ENCODE measurements at places on chromosomes 4 and X.

GRCh38 chr4:90824266-90825150 is 697.3 kb downstream of the CCSER1 start:
- no peak for DNase-seq

DNA sequence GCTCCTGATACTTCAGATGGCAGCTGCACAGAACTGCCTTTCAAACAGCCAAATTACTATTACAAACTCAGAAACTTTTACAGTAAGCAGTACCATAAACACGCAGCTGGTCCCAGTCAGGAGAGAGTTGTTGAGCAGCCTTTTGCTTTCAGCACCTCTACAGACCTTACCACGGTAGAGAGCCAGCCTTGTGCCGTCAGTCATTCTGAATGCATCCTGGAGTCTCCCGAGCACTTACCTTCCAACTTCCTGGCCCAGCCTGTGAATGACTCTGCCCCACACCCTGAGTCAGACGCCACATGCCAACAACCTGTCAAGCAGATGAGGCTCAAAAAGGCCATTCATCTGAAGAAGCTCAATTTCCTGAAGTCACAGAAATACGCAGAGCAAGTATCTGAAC is 12.4 kb downstream of the ZBTB49 start:
- no peak for DNase-seq

GRCh38 chr4:184331268-184331995 is 113.8 kb upstream of the ENPP6 start:
- no peak for DNase-seq

DNA sequence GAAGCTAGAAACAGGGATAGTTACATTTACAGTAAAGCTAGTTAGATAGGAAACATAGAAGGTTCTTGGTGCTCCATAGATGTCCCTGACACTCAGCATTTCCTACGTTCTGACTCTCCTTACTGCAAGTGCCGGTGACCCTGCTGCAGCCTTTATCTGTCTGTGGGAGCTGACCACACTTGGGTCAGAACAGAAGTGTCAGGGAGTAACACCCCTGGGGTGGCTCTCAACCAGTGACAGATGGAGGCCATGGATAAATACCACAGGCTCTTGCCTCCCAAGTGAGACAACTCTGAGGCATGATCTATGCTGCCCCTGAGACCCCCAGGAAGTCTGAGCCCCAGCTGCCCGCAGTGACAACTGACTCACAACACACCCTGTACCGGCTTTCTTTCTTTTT is 69.8 kb downstream of the ANXA3 start:
- DNase-seq: no peak

- peak; percentile 76 for DNase-seq
Measured at GRCh38 chr4:88378691-88379559, at the start of gene HERC6. HERC6 (plus strand) TSS chr4:88378852; CDS start chr4:88378922, 70 bp downstream.

- peak; percentile 37 for DNase-seq
Measured at GRCh38 chr4:176277162-176277904, 8.3 kb upstream of the ASB5 start.

DNA sequence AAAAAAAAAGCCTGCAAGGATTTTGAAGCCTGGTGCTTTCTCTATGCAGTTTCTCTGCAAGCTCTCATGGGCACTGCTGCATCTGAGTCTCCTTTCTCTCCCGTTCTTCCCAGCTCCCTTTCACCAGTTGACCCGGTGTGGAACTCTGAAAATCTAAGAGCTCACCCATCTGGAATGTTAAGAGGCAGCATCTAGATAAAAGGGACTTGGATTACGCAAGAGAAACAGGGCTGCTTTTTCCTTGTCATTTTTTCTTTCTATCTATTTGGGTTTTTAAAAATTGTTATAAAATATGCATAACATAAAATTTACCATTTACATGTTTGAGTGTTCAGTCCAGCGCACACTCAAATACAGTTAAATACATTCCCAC is 95.2 kb upstream of the RPS6KA3 start:
- peak; percentile 35 for DNase-seq

DNA sequence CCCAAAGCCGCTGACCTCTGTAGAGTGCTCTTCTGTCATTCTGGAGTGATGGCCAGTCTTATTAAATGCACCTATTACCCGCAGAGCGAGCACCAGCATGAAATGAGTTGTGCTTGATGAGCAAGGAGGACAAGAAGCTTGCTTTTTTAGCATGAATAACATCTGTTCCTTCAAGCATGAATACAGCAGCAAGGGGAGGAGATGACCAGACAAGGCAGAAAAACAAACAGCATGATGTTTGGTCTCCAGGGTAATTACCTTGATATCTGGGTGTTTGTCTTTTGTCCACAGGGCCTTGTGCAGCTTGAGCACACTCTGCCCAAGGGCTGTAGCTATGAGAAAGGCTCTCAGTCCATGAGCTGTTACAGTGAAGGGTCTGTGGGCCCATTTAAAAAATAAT is 324.8 kb upstream of the DDX53 start:
- DNase-seq: no peak

GRCh38 chrX:13177921-13178566 is 133.6 kb upstream of the FAM9C start:
- DNase-seq: no peak

DNA sequence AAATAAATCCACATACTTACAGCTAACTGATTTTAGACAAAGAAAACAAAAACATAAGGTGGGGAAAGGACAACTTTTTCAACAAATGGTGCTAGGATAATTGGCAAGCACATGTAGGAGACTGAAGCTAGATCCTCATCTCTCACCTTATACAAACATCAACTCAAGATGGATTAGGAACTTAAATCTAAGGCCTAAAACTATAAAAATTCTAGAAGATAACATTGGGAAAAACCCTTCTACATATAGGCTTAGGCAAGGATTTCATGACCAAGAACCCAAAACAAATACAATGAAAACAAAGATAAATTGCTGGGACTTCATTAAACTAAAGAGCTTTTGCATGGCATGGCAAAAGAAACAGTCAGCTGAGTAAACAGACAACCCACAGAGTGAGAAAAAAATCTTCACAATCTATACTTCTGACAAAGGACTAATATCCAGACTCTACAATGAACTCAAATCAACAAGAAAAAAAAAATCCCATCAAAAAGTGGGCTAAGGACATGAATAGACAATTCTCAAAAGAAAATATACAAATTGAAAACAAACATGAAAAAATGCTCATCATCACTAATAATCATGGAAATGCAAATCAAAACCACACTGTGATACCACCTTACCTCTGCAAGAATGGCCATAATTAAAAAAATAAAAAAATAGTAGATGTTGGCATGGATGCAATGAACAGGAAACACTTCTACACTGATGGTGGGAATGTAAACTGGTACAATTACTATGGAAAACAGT is 14.1 kb upstream of the AFP start:
- DNase-seq: no peak

DNA sequence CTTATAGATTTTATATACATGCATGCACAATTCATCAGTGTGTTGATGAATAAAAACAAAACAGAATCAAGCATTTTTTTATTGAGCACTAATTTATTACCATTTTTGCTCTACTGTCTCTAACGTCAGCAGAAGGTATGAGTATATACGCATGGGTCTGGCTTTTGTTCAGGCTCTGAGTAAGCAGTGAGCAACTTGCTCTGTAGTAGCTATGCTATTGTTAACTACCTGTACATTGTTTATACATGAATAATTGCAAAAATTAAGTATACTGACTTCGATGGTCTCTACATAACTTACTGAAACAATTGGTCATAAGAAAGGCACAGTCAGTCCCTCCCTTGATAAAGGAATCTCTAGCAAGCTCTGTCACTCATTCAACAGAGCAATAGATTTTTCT is 122.9 kb downstream of the RS1 start:
- no peak for DNase-seq

DNA sequence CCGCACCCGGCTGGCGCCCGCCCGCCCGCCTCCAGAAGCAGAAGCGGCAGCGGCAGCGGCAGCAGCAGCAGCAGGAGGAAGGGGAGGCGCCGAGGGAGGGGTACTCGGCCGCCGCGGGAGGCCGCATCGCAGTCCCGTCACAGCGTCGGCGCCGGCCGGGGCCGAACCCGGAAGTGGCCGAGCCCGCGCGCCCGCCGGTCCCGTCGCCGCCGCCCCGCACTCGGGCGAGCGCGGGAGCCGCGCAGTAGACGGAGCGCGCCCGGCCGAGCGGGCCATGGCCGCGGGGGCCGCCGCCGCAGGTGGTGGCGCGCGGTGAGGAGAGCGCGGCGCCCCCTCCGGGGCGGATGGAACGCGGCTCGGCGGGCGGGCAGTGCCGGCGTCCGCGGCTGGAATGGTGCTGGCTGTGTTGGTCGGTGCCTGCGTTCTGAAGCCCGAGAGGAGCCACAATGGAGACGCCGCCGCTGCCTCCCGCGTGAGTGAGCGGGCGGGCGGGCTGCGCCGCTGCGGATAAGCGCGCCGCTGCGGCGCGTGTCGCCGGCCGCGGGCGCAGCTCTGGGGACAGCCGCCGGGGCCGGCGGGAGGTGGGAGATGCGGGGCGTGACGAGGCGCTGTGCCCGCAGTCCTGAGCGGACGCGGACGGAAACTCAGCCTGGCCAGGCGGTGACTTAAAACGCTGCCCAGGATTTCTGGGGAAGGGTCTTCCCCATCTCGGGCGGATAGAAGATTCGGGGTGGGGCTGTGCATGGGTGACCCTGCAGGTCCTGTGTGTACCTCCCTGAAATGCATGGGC is at the start of gene KLHL2:
Gene KLHL2 (plus strand): TSS at position 131 of the 790 bp plus-strand sequence. CDS start 316 bp downstream, at position 447.
- peak; percentile 75 for DNase-seq

- no peak for DNase-seq
Measured at GRCh38 chr4:35464964-35465528, 779.3 kb downstream of the ARAP2 start.

DNA sequence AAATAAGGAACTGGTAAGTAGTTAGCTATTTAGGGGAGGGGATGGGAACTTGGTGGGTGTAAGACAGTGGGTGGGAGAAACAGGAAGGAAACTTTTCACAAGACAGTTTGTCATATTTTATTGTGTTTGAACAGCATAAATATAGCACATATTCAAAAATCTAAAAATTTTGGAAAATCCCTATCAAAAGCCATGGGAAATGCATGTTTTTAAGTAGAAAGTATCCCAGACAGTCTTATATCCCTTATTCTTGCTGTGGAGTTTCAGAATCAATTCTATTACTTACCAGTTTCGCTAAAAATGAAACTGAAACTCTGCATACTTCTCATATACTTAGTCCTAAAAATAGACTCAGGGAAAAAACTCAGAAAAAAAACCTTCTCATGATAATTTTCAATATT is 22.3 kb upstream of the RASGEF1B start:
- DNase-seq: no peak

DNA sequence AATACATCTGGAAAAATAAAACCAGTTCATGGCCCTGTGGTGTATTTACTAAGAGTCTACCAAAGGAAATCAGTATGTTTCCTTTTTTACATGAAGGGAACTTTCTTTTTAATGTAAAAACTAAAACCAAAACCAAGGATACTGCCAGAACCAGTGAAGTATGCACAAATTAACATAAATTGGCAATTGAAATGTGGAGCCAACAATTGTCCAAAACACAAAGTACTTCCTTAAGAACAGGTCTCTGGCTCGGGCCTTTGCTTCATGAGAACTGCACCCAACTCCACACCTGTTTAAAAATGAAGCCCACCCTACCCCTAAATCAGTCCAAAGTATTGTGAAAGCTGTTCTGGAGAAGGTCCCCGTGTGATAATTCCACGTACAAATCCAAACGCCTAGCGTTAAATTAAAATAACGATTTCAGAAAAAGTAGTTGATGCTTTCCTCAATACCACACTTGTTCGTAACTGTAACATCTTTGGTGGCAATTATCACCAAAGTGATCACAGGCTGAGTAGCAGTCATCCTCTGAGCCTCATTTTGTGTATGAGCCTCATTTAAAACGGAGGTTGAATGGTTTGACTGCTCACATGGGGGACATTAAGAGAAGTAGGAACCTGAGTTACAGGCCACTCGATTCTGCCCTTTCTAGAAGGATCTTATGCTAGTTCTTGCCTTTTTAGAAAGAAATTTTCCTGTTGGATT is 93.0 kb downstream of the GEMIN8 start:
- DNase-seq: no peak

GRCh38 chr4:1218634-1219565 is 30.0 kb downstream of the CTBP1 start:
- no peak for DNase-seq

GRCh38 chrX:48971249-48972219 is at the start of gene KCND1:
KCND1 (minus strand) TSS chrX:48971844; CDS start chrX:48970271, 1,573 bp downstream.
- peak; percentile 25 for DNase-seq

DNA sequence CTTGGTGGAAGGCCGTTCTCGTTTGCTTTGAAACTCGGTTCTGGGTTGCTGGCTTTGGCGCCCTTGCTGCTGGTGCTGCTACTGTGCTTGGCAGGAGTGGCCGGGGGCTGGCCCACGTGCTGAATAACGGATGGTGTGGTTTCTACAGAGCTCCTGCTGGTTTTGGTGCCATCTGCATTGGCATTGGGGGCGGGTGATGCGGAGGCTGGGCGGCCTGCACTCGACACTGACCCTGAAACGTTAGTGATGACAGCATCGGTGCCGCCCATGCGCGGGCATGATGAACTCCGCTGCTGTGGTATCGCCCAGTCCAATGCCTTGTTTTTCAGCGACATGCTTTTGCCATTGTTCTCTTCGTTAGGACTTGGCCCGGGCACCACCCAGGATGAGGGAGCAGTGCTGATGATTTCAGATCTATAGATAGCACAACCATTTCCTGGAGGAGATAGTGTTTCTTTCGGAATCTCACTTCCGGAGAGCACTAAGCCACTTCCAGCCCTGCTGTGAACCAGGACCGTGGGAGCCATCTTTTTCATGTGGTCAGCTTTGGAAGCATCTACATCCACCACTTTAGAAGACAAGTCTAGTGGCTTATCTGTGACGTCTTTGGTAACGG is 24.2 kb downstream of the BCOR start:
- DNase-seq: no peak

- DNase-seq: no peak
Measured at GRCh38 chr4:88115587-88115986, 42.9 kb downstream of the ABCG2 start.

DNA sequence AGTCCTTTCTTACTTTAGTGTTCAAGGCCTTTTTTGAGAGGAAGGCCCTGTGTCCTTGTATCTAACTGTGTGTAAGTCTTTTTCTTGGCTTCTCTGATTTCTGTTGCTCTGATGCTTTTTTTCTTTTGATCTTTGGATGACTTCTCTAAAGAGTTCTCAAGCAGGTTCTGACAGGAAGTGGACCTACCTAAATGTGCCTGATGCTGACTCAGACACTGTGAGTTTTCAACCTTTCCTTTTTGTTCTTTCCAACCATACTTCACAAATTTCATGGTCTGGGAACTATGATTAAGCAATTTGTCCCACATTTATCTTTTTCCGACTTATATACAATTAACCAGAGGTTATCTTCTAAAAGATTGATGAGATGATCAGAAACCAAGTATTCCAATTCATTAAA is 96.5 kb downstream of the SYTL5 start:
- no peak for DNase-seq

- DNase-seq: peak; percentile 40
Measured at GRCh38 chr4:76614589-76614988, 179.6 kb downstream of the SHROOM3 start.

- peak; percentile 35 for DNase-seq
Measured at GRCh38 chrX:413322-414201, 26.9 kb upstream of the PPP2R3B start.

GRCh38 chr4:26351685-26352084 is 30.9 kb downstream of the RBPJ start:
- DNase-seq: no peak

GRCh38 chrX:97556359-97556758 is 672.7 kb downstream of the RPA4 start:
- DNase-seq: no peak

Measured in hepatic stellate cell (primary cell).